ENCODE measurements at places on chromosomes 1 and 21. TPM values are rescaled to one million over a fixed set of nuclear protein-coding genes. Genes with fewer than 3 reads are reported as not detected.
A peak's percentile ranks its signal among the peaks of the same experiment; 100 is the strongest.

GRCh38 chr1:28258628-28259251 is 578 bp upstream of the SESN2 start:
- no peak for DNase-seq

Gene DBT
- total RNA-seq = 15.7 TPM

GRCh38 chr1:119260506-119260905 is 108.1 kb upstream of the HAO2 start:
- DNase-seq = no peak

DNA sequence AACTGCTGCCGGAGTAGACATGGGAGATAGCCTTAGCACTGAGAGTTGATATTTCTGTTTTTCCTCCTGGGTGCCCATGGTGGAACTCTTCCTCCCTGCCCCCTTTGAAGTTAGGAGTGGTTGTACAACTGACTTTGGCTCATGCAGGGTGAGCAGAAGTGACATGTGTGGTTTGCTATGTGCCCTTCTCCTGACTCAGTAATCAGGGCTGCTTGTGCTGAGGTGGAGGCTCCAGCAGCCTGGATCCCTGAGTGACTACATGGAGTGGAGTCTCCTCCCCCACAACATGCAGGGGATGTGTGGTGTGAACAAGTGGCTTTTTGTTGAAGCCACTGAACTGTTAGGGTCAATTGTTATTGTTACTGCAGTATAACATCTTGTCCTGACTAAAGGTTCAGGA is 261.6 kb downstream of the CAMTA1 start:
- DNase-seq = no peak

- peak; percentile 77 for DNase-seq
These were observed 543 bp upstream of the EPHB2 start for GRCh38 chr1:22709891-22710700.

Gene GJA5
- 62.2 TPM for total RNA-seq

All from upper lobe of right lung (tissue), 1 donor.